ENCODE measurements at places on chromosomes 4 and X.

DNA sequence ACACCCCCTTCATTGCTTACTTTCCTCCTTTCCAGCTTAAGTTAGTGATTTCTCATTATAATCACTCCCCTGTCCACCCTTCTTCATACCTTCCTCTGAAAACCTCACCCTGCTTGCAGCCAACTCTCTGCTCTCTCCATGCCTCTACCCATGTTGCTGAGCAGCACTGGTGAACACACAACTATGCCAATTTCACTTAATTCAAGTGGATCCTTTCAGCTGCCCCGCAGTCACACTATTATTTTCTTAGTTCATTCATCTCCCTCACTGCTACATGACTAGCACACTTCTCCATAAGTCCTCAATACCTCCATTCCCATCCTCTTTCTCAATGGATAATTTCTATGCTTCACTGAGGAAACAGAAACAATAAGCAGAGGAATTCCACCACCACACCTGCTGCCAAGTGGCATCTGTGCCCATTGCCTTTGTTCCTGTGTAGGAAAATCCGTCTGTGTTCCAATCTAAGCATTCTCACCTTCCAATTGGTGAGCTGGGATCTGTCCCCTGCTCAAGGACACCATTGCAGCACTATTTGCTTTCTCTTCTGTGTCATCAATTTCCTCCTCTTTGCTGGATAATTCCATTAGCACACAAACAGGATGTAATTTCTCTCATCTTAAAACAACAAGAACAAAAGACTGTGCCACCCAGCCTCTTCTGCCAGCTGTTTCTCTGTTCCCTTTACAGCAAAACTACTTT lies 25.2 kb upstream of the PRSS48 start:
- no peak for DNase-seq
- H3K27me3 ChIP-seq, result peaks cover 2% of the 10 kb centered on the region
- H3K4me1 ChIP-seq, result no peaks in the 10 kb centered on the region
- no peaks in the 10 kb centered on the region for H3K36me3 ChIP-seq
- no peak overlapping the region for H3K27ac ChIP-seq

GRCh38 chr4:184201179-184201578 lies 16.5 kb downstream of the ENPP6 start:
- peaks cover 6% of the 10 kb centered on the region for H3K27me3 ChIP-seq
- no peaks in the 10 kb centered on the region for H3K36me3 ChIP-seq
- DNase-seq, result no peak
- no peaks in the 10 kb centered on the region for H3K4me1 ChIP-seq

GRCh38 chr4:5824227-5824626 lies 68.7 kb downstream of the CRMP1 start:
- peaks cover 22% of the 10 kb centered on the region for H3K4me1 ChIP-seq
- H3K27me3 ChIP-seq, result no peaks in the 10 kb centered on the region

DNA sequence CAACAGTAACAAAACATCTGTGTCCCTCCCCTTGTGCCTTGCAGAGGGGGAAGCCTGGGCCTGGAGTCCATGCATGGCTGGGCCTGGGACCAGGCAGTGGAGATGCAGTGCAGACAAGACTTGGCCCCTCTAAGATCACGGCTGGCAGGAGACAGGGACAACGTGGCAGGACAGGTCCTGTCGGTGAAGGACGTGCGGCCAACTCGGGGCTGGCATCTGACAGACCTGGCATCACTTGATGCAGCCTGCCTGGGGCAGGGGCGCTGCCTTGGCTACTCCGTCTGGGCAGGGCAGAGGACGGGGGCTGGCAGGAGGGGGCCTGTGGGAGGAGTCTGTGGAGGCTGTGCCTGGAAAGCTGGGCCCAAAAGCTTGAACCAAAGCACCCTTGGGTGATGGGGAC lies 112.1 kb downstream of the CPZ start:
- H3K27me3 ChIP-seq, result no peaks in the 10 kb centered on the region
- no peaks in the 10 kb centered on the region for H3K36me3 ChIP-seq
- H3K4me3 ChIP-seq, result no peak overlapping the region
- H3K4me1 ChIP-seq, result no peaks in the 10 kb centered on the region
- no peak for DNase-seq

GRCh38 chrX:101223226-101223625 lies 3.6 kb downstream of the DRP2 start:
- H3K27me3 ChIP-seq, result no peaks in the 10 kb centered on the region
- no peak overlapping the region for H3K27ac ChIP-seq
- H3K36me3 ChIP-seq, result no peaks in the 10 kb centered on the region
- H3K4me1 ChIP-seq, result peaks cover 1% of the 10 kb centered on the region
- no peak for DNase-seq
- H3K4me3 ChIP-seq, result no peak overlapping the region

- no peaks in the 10 kb centered on the region for H3K27me3 ChIP-seq
- H3K27ac ChIP-seq, result no peak overlapping the region
- no peaks in the 10 kb centered on the region for H3K36me3 ChIP-seq
- no peak for DNase-seq
- H3K4me1 ChIP-seq, result no peaks in the 10 kb centered on the region
Measured at GRCh38 chr4:172105918-172106317, 292.7 kb downstream of the GALNTL6 start.

GRCh38 chrX:31540313-31540712 lies 468.5 kb upstream of the FTHL17 start:
- no peak overlapping the region for H3K4me3 ChIP-seq
- no peak for DNase-seq
- no peaks in the 10 kb centered on the region for H3K27me3 ChIP-seq
- H3K36me3 ChIP-seq, result no peaks in the 10 kb centered on the region
- H3K27ac ChIP-seq, result no peak overlapping the region

DNA sequence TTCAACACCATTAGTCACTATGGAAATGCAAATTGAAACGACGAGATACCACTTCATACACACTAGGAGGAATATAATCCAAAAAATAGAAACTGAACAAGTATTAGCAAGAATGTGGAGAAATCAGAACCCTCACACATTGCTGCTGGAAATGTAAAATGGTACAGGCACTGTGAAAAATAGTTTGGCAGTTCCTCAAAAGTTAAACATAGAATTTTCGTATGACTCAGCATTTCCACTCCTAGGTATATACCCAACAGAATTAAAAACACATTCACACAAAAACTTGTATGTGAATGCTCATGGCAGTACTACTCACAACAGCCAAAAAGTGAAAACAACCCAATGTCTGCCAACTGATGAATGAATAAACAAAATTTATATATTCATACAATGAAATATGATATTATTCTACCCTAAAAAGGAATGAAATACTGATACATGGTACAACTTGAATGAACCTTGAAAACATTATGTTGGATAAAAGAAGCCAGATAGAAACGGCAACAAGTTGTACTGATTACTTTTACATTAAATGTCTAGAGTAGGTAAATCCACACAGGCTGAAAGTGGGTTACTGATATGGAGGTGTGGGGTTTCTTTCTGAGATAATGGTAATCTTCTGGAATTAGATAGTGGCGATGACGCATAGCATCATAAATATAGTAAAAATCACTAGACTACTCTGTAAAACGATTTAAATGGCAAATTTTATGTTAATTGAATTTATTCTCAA lies 22.3 kb downstream of the TEC start:
- no peak overlapping the region for H3K4me3 ChIP-seq
- H3K27ac ChIP-seq, result no peak overlapping the region
- H3K27me3 ChIP-seq, result no peaks in the 10 kb centered on the region
- no peaks in the 10 kb centered on the region for H3K36me3 ChIP-seq

- peak overlapping the region; percentile 62 for H3K27ac ChIP-seq
- peak overlapping the region; percentile 54 for H3K4me3 ChIP-seq
- no peak for DNase-seq
Measured at GRCh38 chrX:56728321-56728720, 722 bp upstream of the NBDY start.

- no peak for DNase-seq
- no peaks in the 10 kb centered on the region for H3K36me3 ChIP-seq
- H3K27me3 ChIP-seq, result no peaks in the 10 kb centered on the region
- H3K27ac ChIP-seq, result no peak overlapping the region
- H3K4me1 ChIP-seq, result no peaks in the 10 kb centered on the region
Measured at GRCh38 chr4:101237773-101238172, 109.6 kb downstream of the PPP3CA start.

DNA sequence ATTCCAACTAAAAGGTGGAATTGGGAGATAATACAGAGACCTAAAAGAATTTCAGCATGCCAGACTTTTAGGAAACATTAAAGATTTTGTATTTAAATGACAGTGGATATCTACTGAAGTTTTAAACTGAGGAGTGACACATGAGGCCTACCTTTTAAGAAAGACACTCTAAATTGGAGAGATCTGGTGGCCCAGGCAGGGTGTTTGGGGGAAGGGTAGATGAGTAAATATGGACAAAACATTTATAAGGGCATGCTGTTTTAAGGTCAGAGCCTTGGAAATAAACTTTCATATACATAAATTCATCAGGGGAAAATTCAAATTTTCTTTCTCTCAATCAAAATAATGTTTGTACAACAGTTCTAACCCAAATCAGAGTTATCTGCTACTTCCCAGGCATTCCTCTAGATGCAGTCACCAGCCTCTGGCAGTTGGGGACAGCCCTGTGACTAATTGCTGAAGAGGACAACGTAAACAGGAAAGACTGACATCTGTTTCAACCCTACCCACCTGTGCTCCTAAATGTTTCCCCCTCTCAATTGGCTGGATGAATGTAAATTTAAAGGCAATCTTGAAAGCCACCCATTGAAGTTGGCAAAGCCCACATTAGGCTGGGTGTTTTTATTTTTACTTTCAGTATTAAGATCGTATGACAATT lies 1646.9 kb upstream of the ADGRL3 start:
- no peak for DNase-seq
- H3K36me3 ChIP-seq, result no peaks in the 10 kb centered on the region
- H3K4me1 ChIP-seq, result no peaks in the 10 kb centered on the region
- no peak overlapping the region for H3K4me3 ChIP-seq

- no peaks in the 10 kb centered on the region for H3K27me3 ChIP-seq
- H3K4me1 ChIP-seq, result peaks cover 8% of the 10 kb centered on the region
- no peak overlapping the region for H3K27ac ChIP-seq
- no peak for DNase-seq
- H3K4me3 ChIP-seq, result no peak overlapping the region
- peaks cover 11% of the 10 kb centered on the region for H3K36me3 ChIP-seq
Measured at GRCh38 chrX:70478526-70479245, 34.1 kb downstream of the DLG3 start.

- no peak for DNase-seq
- H3K4me3 ChIP-seq, result no peak overlapping the region
- H3K4me1 ChIP-seq, result peaks cover 4% of the 10 kb centered on the region
- no peaks in the 10 kb centered on the region for H3K27me3 ChIP-seq
- no peaks in the 10 kb centered on the region for H3K36me3 ChIP-seq
Measured at GRCh38 chrX:130831347-130831722, 71.7 kb downstream of the ENOX2 start.

DNA sequence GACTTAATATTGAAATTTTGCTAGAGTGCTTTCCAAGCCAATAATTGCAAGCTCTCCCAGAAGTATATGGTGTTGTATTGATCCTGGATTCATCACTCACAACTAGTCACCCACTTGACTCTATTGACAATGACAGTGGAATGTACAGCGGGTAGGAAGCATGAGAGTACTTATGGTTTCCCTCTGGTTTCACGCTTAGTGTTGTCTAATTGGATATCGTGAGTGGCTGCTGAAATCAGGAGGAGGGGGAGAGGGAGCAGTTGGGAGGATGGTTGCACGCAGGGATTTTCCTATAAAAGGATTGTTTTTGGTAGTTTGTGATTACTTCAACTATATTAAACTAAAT lies 1819.5 kb upstream of the TENM3 start:
- H3K27me3 ChIP-seq, result no peaks in the 10 kb centered on the region
- no peak for DNase-seq

DNA sequence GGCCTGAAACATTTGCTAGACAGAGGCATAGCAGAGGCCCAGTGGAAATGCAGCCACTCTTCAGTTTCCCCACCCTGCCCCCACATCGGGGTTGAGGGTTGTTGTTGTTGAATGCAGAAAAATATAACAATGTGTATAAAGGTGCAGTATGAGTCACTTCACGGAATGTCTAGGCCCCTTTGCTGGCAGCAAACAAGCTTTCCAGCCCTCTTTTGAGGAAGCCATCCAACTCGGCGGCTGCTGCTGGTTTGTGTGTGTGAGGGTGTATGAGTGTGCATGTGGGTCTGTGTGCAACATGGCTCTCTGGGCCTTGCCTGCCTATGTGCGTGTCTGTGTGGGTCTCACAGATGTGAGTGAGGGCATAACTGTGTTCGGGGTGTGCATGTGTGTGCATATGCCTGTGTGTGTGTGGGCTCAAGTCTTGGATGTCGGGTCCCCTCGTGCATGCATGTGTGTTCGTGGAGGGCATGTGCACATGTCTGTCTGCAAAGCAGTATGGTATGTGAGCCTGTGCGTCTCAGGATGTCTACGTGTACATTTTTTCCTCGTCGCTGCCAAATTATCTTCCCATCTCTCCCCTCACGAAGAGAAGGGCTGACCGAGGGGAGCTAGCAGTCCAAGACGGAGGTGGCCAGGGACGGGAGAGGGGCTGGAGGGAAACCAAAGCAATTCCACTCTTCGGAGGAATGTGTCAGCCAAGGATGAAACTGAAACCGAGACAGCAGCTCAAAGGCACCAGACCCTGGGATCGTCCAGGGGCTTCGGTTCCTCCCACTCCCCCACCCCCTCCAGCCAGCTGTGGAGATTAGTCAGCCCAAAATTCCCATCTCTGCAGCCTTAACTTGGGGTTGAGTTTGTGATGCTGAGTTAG lies 8.4 kb upstream of the ELF4 start:
- H3K4me3 ChIP-seq, result peak overlapping the region; percentile 63
- DNase-seq, result peak; percentile 61
- peak overlapping the region; percentile 56 for H3K27ac ChIP-seq
- H3K4me1 ChIP-seq, result peaks cover 30% of the 10 kb centered on the region
- H3K27me3 ChIP-seq, result no peaks in the 10 kb centered on the region
- H3K36me3 ChIP-seq, result peaks cover 1% of the 10 kb centered on the region

DNA sequence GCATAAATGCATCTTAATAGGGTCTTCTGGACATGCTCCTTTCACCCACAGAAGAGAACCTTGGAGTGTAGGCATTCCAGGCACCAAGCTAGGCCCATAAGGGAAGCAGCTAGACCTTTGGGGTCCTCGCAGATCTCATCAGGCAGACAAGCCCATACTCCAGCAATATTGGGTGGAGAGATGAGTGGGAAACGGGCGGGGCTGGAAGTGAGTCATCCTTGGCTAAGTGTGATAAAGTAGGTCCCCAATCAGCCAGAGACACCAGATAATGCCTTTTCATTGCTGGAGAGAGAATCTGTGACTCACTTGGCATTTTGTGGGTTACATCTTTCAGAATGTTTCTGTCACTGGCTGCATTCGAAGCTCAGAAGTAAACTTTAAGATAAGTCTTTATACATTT lies 133.3 kb upstream of the MBNL3 start:
- peak overlapping the region; percentile 66 for H3K27ac ChIP-seq
- peak; percentile 62 for DNase-seq
- no peaks in the 10 kb centered on the region for H3K36me3 ChIP-seq

DNA sequence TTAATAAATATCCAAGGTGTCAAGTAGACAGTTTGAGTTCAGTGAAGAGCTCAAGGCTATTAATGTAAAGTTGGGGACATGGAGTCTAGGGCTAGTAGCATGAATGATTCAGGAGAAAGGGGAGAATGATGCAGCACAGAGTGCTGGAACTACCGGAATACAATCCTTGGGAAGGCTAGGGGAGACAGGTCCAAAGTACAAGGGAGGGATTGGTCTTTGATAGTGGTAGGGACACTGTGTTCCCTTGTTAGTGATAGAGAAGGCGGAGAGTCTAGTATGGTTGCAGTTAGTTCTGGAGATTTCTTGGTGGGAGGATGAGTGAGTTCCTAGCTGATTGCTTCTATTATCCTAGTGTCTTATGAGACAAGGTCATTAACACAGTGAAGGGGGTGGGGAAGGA lies 8.7 kb downstream of the GCNA start:
- no peaks in the 10 kb centered on the region for H3K27me3 ChIP-seq
- H3K4me1 ChIP-seq, result peaks cover 3% of the 10 kb centered on the region
- no peak overlapping the region for H3K27ac ChIP-seq
- DNase-seq, result no peak
- no peak overlapping the region for H3K4me3 ChIP-seq

GRCh38 chrX:8783097-8783713 lies 18.0 kb downstream of the FAM9A start:
- H3K4me3 ChIP-seq, result peak overlapping the region; percentile 32
- no peaks in the 10 kb centered on the region for H3K27me3 ChIP-seq
- peaks cover 2% of the 10 kb centered on the region for H3K4me1 ChIP-seq

All from activated CD4-positive, alpha-beta T cell treated with anti-CD3 and anti-CD28 coated beads, Interleukin-2, amount 10 ng/mL, durations not matched to agents 24 days and 14 days (primary cell).